Activated CD4-positive, alpha-beta T cell treated with anti-CD3 and anti-CD28 coated beads, Interleukin-2, amount 50 U/mL, for 24 hours (primary cell): ENCODE measurements at places on chromosomes 2 and 18.
A peak's percentile ranks its signal among the peaks of the same experiment; 100 is the strongest.

GRCh38 chr2:85588236-85588635 is 4.0 kb downstream of the VAMP5 start:
- DNase-seq = no peak

DNA sequence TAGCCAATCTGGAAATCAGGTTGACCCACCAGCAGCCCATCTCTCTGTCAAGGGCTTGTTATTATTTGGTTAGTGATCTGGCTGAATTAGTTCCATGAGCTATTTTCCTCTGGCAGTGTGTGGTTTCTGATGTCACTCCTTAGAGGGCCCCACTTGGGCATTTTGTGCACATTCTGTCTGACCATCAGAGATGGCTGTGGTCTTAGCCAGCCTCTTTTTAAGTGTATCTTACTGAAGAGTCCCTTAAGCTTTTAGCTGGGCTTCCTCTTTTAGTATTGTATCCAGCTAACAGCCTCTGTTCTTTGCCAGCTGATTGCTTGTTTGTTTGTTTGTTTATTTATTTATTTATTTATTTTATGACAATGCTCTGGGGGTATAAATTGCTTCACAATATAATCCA is 951.1 kb upstream of the CNTNAP5 start:
- no peak for DNase-seq

- DNase-seq = no peak
Measured at GRCh38 chr2:226211439-226211838, 588.2 kb downstream of the IRS1 start.

DNA sequence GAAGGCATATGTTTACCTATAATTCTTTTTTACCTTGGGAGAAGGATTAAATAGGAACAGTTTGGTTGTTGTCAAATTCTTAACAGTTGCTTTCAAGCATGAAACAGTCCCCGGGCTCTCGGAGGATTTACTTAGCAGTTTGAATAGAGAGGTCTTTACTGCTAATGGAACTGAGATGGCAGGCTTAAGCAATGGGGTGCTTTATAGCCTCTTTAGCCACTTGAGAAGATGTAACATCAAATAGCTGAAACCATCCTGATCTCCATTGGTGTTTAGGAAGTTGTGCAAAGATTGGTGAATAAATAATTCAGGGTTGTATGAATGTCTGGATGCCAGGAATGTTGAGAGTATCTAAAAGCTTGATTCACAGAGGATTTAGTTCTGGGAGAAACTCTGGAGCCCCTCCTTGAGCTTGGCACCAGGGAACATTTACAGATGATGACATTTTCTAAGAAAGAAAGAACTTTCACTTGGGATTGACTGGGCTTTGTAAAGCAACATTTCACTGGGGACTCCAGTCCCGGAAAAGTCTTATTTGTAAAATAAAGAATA is 51.9 kb downstream of the PTPRM start:
- no peak for DNase-seq

- DNase-seq = no peak
Measured at GRCh38 chr2:53911434-53912189, 51.8 kb upstream of the GPR75 start.

GRCh38 chr2:23286758-23287704 is 97.9 kb upstream of the KLHL29 start:
- no peak for DNase-seq

GRCh38 chr2:202610380-202610779 is 24.4 kb upstream of the FAM117B start:
- no peak for DNase-seq

DNA sequence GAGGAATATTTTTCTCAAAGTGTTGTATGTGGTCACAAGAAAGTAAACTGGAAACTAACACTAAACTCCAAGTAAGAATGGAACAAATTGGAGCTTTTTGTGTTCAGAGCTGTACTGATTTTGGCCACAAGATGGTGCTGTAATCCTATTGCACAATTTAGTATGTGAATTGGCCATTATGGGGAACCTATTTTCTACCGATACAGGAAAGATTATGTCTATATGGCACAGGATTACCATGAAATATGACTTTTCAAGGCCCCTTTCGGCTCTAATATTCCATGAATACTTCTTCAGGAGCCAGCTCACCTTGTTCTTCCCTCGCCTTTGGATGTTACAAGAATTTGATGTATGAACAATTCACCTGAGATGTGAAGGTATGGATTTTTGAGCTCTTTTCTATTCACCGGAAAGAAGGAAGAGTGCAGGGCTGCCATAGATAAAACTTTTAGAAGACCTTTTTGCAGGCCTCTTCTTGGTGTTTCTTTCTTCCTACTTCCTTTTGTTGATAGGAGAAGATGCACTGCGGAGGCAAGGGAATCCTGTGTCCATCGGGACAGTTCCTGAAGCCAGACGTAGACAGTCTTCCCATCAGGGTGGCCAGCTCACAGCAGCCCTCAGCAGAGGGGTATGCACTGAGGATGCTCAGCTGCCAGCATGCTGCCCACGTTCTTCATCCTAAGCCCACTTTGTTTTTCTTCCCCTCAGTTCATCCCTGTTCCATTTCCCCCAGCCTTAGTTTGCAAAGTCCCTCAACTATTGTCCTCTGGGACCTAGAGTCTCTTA is 13.3 kb downstream of the MRPL44 start:
- no peak for DNase-seq

GRCh38 chr2:70024284-70024683 is 62.9 kb upstream of the ASPRV1 start:
- no peak for DNase-seq

DNA sequence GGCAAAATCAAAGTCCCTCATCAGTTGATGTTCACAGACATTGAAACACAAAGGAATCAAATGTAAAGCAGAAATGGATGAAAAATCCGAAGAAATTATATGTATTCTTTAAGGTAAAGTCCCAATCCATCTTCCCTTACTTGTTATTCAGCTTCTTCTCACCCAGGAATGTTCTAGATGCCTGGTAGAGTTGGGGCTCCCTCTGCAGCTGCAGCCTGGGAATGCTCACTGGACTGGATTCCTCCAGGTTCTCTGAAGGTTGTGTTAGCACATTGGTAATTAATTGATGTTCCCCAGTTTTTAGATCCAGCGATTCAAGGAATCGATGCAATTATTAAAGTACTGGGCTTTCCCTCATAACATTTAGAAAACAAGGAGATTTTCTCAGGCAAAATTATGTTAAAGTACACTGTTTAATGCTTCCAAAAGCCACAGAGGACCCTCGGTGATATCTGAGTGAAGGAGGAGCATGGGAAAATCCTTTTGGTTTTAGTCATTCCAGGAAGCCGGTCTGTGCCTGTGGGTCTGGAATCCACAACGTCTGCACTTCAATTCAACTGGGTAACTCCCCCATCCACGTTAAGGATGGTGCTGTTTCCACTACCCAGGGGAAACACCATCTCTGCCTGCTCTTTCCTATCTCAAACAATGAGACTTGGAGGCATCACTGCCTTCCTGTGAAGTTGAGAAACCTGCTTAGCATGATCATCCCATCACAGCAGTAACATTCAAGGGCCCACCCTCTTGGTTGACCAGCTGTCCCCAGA is 22.0 kb downstream of the NTSR2 start:
- DNase-seq = no peak

DNA sequence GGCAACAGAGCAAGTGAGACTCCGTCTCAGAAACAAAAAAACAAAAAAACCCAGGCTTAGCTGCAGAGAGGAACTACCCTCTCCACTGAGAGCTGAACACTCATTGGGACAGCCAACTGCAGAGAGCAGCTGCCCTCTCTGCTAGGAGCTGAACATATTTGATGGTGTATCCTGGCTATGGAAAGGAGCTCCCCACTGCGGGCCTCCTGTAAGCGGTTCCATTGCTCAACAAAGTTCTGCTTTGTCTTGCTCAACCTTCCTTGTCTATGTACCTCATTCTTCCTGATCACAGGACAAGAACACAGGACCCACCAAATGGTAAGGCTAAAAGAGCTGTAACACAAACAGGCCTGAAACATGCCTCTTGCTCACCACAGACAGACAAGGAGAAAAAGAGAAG is 246.3 kb upstream of the LRRTM4 start:
- DNase-seq = no peak

DNA sequence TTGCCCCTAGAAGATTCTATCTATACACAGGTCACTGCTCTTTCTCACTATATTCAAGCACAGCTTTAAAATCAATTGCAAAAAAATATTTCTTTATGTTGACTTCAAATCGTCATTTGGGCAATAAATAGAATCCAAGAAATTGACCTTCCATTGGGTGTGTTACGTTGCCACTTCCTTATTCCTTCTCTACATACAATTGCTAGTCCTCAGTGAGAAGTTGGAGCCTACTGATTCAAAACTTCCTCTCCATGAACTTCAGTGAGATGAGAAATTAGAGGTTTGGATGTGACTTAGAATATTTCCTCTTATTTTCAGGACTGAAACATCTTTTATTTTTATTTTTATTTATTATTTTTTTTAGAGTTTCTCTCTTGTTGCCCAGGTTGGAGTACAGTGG is 40.3 kb downstream of the PMAIP1 start:
- DNase-seq = no peak

GRCh38 chr18:63446266-63446665 is 24.0 kb upstream of the VPS4B start:
- DNase-seq = no peak

DNA sequence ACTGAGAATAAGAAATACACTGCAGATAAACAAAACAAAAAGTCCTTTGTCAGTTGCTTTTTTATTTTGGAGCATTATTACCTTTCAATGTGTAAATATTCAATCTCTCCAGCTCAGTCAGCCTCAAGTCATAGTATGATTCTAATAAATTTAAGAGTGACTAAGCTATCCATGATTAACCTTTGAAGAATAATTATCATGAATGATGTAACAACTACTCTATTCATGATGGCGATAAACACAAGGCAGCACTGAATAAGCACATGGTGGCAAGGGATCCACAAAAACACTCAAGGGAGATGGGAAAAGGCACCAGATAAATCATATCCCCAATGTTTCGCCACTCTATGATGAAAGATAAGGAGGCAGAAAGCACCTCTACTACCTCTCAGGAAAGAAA is 67.0 kb downstream of the MAP4K3 start:
- no peak for DNase-seq

DNA sequence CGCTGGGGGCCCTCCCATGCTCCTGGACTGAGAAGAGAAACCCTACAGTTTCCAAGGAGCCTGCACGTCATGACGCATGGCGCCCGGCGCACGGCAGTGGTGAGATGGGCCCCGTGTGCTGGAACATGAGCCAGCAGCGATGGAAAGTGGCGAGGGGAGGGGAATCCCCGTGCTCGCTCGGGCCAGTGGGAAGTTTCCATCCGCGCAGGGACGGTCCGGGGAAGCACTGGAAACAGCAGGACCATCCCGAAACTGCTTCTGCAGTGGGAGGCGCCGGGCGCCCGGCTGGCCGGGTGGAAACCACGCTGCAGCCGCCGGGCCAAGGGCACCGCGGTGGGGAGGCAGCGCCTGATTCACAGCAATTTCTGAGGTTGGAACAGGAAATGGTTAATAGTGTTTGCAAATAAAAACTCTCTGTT is 4.9 kb upstream of the PDCD1 start:
- peak; percentile 57 for DNase-seq

DNA sequence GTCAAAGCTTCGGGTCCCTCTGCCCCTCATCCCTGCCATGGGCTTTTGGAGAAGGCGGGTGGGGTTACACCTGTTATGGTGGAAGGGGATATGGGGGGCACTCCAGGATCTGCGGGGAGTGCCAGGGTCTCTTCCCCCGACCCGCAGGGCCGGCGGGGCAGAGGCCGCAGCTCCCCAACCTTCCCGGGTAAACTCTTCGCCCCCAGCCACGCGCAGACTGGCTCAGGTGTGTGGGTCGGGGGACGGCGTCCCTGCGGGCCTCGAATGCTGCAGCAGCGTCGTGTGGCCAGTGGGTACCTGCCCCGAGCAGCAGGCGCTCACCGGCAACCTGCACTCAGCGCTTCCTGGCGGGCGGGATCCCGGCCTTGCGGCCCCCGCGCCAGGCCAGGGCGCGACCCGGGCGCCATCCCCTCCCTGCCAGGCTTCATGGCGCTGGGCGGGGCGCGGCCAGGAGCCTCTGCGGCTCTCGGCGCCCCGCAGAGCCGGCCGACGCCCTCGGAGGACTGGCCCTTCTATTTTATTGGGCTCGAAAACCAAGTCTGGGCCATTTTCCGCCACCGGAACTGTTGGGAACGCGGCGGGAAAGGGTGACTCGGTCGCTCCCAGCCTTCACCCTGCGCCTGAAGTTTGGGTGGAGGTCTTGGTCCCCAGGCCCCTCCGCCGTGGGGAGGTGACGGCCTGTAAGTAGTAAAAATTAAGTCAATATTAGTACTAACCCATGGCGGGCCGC is 4.5 kb downstream of the GBX2 start:
- DNase-seq = no peak

DNA sequence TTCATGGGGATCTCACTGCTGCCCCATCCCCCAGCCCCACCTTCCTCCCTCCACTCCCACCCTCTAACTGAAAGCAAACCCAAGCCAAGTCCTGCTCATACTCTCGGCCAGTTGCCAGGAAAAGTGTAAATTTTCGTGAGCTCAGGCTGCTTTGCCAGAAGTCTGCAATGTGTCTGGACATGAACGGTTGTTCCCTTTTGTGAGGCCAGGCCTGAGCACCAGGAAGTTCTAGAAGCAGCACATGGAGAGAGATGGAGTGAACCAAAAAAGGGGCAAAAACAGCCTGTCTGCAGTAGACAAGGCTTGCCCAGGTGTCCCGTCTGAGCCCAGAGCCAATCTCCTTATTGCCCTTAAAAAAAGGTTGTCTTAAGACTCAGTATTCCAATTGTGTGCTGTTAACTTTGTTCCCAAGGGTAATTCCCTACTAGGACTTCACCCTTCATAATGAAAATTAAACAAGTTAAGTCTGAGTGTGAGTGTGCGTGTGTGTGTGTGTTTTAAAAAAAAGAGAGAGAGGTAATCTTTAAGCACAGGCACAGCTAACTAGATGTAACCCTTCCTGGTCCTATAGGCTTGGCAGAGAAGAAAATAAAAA is 247.1 kb downstream of the BCL11A start:
- DNase-seq = no peak

DNA sequence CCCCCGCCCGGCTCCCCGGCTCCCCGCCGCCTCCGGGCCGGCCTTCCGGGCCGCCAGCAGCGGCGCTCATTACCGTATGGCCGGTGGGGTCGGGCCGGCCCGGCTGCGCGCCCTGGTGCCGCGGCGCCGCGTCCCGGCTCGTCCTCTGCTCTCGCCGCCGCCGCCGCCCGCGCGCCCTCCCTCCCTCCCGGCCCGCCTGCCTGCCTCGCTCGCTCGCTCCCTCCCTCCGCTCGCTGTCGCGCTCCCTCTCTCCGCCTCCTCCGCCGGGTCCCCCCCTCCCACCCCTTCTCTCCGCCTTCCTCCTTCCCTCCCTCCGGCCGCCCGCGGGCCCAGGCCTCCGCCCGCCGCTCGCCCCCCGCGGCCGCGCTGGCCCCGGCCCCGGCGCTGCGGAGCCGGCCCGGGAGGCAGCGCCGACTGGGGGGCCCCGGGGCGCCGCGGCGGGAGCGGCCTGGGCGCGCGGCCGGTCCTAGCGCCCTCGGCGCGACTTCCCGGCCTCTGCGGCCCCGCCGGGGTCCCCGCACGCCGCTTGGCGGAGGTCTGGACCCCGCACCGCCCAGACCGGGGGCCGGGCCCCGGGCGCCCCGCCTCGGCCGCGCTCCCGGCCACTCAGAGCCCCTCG is at the start of gene DNMT3A:
Gene DNMT3A, minus strand, starts transcription at position 173 of the 619 bp plus-strand sequence. CDS start 27,941 bp downstream, outside the sequence.
- DNase-seq = no peak
